ENCODE measurements at places on chromosomes 13 and 19.

- no peak for DNase-seq
Observed at GRCh38 chr13:109743706-109744453, 42.5 kb downstream of the IRS2 start.

DNA sequence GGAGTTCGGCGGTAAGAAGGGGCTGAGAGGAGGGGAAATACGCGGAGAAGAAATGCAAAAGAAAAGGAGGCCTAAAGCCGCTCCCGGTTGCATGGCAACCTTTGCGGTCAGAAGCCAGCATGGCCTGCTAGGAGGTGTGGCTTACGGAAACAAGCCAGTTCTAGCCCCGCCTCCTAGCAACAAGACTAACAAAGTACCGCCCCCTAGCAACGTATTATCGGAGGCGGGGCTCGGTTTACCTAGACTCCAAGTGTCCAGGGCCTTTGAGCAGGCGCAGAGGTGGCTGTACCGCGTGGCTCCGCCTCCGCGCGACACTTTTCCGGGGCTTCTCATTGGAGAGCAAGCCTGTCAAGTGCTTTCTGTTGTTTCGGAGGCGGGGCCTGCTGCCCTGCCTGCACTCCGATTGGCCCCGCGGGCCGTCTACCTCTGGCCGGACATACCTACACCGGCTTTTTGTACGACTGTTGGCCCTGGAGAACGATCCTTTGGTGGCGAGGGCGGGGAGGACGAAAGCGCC is 339 bp upstream of the CYTH2 start:
- peak; percentile 99 for DNase-seq

- no peak for DNase-seq
Observed at GRCh38 chr19:35100588-35101533, 14.8 kb upstream of the FXYD3 start.

DNA sequence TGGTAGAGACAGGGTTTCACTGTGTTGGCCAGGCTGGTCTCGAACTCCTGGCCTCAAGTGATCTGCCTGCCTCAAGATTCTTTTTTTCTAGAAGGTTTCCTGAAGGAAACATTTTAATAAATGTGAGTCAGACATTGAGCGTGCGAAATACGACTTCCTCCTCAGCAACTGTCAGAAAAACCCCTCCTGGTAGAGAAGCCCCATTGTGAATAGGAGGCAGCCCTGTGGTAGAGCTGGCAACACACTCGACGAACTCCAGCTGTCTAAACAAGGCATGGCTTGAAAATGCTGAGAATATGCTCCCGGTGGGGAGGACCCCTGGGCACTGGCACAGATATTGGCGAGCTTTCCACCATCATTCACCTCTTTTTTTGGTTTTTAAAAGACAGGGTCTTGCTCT is 9.8 kb downstream of the ZNF333 start:
- DNase-seq = no peak

- no peak for DNase-seq
Observed at GRCh38 chr19:50686310-50687032, 33.1 kb downstream of the SHANK1 start.

- DNase-seq = no peak
Observed at GRCh38 chr13:98719527-98720250, 32.8 kb downstream of the SLC15A1 start.

DNA sequence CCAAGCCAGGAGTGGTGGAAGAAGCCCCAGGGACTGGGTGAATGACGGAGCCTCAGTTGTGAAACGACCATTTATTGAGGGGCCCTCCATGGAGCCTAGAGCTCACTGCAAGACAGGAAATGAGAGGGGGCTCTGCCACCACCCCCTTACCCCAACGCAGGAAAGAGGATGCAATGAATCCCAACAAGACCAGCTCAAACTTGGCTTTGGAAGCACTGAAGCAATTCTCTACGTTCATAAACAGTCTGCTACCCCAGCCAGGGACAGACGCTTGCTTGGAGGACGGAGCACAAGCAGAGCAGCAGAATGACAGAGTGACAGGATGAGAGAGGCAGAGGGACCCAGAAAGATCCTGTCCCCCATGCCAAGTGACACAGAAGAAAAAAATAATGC is 1.0 kb downstream of the PRKACA start:
- DNase-seq = no peak

GRCh38 chr19:34994286-34994642 is 5.9 kb upstream of the GRAMD1A start:
- DNase-seq = no peak

GRCh38 chr19:31312009-31312676 is 37.1 kb downstream of the TSHZ3 start:
- DNase-seq = no peak

GRCh38 chr13:33218020-33218419 is 67.5 kb downstream of the STARD13 start:
- DNase-seq = no peak

DNA sequence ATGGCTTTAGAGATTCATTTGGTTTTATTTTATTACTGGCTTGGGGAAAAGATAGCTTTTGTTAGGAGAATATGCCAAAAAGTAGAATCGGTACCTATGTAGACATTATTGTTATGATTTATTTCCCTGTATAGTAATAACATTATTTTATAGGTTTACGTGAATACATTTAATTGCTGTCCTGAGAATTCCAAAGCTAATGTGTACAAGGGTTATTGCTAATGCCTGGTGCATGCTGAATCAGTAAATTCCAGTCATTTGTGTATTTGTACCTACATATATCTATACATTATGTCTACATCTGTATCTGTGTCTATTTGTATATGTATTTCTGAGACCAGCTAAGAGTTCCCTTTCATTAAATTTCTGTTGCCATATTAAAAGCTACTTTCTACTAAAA is 550.9 kb downstream of the GPC6 start:
- no peak for DNase-seq

Measured in GM12864 (cell line).